Fibroblast of lung (primary cell): ENCODE measurements at places on chromosomes 2 and 18. TPM values are rescaled to one million over a fixed set of nuclear protein-coding genes. Genes with fewer than 3 reads are reported as not detected.

GRCh38 chr2:8297376-8298231 is 384.3 kb upstream of the ID2 start:
- no peak overlapping the region for H3K4me3 ChIP-seq
- H3K27ac ChIP-seq = no peak overlapping the region
- no peak for DNase-seq
- H3K27me3 ChIP-seq = no peaks in the 10 kb centered on the region

DNA sequence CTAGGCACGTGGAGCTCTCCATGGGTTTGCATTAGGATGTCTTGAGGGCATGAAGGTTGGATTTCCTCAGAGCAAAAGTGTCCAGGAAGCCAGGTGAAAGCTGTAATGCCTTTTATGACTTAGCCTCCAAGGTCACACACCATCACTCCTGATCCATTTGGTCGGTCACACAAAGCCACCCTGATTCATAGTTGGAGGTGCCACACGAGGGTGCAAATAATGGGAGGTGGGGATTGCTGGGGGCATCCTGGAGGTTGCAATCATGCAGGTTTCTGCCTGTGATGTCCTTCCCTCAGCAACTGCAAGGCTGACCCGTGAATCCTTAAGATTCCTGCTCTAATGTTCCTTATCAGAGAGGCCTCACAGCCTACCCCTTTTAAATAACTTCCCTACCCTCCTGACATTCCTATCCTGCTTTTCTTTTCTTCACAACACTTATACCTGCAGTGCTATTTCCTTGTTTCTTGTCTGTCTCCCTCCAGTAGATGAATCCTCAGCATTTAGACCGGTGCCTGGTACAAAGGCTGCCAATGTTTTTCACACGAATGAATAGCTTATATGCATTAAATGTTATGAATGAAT is 97.1 kb downstream of the LIPG start:
- no peak for DNase-seq
- H3K27me3 ChIP-seq = no peaks in the 10 kb centered on the region
- H3K36me3 ChIP-seq = no peaks in the 10 kb centered on the region
- no peak overlapping the region for H3K4me3 ChIP-seq
- H3K27ac ChIP-seq = no peak overlapping the region
- no peaks in the 10 kb centered on the region for H3K4me1 ChIP-seq

GREB1 gene
- 0.06 TPM in 2 replicates for polyA plus RNA-seq

DYNAP gene
- polyA plus RNA-seq = not detected in 2 replicates

DNA sequence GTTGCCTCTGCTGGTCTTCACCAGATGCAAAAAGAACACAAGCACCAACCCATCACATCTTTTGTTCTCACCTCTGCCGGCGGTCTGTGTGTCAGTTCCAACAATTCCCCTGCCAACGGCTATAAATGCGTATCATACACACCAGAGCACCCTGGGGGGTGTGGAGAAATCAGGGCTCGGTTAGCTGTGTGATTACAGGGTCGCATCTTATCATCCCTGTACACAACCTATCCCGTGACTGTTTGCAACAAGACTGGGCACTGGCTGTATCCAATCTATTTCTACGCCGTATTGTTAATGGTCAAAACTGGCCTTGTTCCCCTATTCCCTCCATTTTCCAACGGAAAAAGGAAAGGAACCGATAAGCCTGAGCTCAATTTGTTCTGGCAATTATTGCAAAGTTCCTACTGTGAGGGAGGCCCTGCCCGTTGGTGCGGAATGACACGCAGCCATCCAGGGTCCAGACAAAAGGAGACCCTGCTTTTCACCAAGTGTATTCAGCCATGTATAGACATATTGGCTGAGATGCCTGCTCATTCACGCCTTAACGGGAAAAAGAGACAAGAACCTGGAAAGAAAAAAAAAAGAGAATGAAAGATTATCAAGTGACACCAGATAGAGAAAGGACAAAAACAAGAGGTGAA is 136.9 kb downstream of the CDH20 start:
- no peak for DNase-seq
- no peaks in the 10 kb centered on the region for H3K27me3 ChIP-seq
- H3K4me1 ChIP-seq = no peaks in the 10 kb centered on the region
- H3K36me3 ChIP-seq = no peaks in the 10 kb centered on the region
- H3K4me3 ChIP-seq = no peak overlapping the region
